Stimulated activated CD4-positive, alpha-beta T cell treated with anti-CD3 and anti-CD28 coated beads, Interleukin-1b, Interleukin-23, amount 100 ng/mL, for 1 hour (primary cell): ENCODE measurements at places on chromosomes 7 and 10.

DNA sequence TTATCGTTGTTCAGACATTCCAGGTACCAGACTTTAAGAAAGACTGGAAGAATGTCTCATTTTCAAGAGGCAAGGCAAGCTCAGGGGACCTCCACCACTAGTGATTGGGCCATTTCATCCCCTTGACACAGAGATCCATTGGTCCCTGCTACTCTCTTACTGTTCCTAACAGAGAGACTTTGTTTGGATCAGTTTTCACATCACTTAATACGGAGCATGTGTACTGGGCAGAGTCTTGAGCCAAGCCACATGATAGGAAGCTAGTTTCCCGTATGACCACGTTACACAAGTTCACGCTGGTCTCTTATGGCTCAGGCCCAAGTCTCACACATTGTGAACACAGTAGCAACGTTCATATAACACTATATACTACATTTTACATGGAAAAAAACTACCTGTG is 269.9 kb downstream of the BAMBI start:
- no peak for DNase-seq

DNA sequence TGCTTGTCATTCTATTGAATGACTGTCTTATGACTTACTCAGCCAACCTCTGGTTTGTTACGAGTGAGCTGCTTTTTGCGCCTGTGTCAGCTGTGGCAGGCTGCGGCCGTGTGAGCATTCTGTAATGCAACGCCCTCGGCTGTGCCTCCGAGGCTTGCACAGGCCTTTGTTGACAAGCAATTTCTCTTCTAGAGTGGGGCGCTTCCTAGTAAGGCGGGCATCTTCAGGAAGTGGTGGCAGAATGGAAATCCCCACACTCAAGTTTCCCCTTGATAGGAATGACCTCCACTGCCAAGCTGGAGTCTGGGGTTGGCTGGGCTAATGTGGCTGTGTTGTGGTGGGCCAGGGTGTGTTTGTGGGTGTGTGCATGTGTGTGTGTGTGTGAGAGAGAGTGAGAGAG is 20.2 kb upstream of the TMEM178B start:
- DNase-seq, result no peak

GRCh38 chr7:127252778-127253280 is at the start of gene GRM8:
TSS of gene GRM8 (minus strand) at chr7:127252941.
- DNase-seq, result no peak

- DNase-seq, result no peak
Measured at GRCh38 chr10:122859527-122859926, 13.9 kb upstream of the CUZD1 start.

GRCh38 chr7:73894733-73895551 is 34.0 kb downstream of the TMEM270 start:
- DNase-seq, result no peak

DNA sequence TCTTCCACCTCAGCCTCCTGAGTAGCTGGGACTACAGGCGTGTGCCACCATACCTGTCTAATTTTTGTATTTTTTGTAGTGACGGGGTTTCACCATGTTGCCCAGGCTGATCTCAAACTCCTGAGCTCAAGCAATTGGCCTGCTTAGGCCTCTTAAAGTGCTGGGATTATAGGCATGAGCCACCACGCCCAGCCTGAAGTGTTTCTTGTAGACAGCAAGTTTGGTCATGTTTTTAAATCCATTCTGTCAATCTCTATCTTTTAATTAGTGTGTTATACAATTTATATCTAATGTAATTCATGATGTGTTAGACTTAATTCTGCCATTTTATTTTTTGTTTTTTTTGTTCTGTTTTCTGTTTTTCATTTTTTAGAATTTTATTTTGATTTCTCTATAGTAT is 17.2 kb upstream of the MXI1 start:
- no peak for DNase-seq

DNA sequence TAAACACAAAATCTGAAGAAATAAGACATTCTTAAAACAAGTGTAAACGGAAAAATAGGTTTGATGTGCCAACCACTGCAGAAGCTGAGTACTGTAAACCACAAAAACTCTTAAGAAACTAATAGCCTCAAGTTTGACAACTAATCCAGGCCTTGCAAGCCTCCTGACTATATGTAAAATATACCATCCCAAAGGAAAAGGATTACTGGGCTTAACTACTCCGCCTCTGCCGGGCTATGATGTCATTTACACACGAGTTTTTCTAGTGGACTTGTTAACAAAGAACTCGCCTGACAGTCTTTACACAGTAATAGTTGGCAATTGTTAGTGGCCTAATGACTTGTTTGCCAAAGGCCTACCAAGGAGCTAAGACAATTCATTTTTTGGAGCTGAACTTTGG is 2.1 kb downstream of the KIF5B start:
- DNase-seq, result no peak

DNA sequence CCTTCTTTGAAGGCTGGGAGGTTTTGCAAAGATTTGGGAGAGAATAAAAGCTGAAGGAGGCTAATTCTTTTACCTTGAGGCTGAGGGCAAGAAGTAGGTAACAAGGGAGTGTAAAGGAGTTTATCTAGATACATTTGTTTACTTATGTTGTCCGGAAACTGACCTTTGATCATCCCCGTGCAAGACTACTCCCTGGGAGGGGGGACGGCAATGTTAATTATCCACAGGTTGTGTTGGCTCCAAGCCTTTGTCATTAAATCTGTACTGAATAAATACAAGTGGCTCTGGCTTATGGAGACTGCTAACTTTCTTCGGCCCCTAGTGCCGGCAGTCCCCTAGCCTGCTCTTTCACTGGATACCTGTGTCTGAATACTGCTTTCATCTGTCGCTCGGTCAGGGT is 1250.6 kb upstream of the LRRTM3 start:
- no peak for DNase-seq

GRCh38 chr10:9853405-9854355 is 1164.0 kb upstream of the CELF2 start:
- DNase-seq, result no peak

DNA sequence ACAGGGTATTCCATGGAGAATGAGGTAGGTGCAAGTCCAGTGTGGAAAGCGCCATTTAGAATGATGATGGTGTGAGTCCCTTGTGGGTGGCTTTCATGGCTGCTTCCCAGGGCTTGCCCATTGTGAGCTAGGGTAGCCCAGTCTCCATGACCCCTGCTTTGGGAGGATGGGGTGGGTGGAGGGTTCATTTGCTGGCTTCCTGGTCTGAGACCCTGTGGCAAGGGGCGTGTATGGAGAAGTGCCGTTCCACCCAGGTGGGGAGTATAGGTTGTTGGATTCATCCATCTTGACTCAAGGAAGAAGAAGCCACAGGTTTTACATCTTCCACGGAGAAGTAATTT is 27.7 kb downstream of the CCM2 start:
- no peak for DNase-seq

GRCh38 chr10:113301342-113301984 is 251.4 kb upstream of the HABP2 start:
- DNase-seq, result no peak

DNA sequence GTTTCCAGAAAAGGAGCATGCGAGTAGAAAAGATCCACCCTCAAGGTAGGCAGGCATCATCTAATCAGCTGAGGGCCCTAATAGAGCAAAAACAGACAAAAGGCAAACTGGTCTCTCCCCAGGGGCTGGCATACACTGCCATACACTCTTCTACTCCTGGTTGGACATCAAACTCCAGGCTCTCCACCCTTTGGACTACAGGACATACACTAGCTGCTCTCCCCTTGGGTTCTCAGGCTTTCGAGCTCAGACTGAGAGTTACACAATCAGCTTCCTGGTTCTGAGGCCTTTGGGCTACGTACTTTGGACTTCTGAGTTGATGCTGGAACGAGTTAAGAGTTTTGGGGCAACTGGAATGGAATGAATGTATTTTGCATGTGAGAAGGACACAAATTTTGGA is 50.9 kb upstream of the TM9SF3 start:
- DNase-seq, result no peak

DNA sequence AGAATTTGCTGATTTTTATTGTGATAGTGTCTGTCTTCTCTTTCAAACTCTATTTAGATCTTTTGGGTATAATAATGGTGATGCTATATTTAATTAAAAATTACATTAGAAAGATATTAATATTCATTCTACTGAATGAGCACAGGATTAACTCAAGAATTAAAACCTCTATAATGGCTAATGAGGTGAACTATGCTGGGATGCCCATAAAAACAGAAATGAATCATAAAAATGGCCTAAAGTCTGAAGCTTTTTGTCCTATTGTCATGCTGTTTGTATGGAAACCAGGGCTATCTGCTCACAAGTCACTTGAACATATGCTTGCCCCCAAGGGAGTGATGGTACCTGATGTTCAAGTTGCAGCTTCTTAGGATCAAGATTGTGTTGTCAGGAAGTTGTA is 76.2 kb upstream of the ICA1 start:
- no peak for DNase-seq

GRCh38 chr7:67100956-67101361 is 104.3 kb downstream of the TYW1 start:
- no peak for DNase-seq

DNA sequence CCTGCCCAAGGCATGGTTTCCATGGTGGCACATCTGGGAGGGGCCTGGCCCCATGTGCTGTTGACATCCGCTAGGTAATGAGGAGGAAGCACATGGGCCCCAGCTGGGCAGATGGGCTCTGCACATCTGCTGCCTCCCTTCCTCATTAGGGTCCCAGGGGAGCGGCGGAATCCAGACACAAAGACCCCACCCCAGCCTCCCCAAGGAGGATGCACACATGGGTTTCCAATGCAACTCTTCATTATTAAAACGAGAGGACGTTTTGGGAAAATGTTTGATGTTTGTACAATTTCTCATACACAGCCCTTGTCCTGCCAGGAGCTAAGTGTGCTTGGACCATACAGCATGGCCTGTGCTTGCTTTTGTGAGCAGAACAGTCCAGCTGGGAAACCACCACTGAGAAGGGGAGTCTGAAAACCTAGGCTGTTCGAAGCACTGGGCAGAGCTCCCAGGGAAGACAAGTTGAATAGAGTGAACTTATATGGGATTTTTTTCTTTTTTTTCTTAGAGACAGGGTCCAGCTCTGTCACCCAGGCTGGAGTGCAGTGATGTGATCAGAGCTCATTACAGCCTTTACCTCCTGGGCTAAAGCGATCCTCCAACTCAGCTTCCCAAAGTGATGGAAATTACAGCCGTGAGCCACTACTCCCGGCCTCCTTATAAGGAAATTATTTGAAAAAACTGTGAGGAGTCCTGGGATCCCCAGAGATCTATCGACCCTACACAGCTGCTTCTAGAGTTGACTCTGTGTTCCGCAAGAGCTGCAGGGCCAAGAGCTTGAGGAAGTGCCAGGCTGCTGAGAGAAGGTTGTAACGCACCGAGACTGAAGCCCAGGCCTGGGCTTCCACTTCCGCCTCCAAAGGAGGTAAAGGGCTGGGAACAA is 23.4 kb downstream of the FAM107B start:
- DNase-seq, result no peak

DNA sequence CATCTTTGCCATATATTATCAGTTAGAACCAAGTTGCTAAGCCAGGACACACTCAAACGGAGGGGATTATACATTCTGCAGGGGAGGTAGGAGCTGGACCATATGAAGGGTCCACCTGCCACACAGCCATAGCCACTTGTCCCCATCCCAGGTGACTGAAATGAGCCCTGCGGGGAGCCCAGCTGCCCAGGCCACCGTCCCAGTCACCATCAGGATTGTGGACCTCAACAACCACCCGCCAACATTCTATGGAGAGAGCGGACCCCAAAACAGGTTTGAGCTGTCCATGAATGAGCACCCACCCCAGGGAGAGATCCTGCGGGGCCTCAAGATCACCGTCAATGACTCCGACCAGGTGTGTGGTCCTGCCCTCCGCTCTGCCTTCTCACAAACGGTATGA is 13.7 kb downstream of the CDHR1 start:
- DNase-seq, result no peak

DNA sequence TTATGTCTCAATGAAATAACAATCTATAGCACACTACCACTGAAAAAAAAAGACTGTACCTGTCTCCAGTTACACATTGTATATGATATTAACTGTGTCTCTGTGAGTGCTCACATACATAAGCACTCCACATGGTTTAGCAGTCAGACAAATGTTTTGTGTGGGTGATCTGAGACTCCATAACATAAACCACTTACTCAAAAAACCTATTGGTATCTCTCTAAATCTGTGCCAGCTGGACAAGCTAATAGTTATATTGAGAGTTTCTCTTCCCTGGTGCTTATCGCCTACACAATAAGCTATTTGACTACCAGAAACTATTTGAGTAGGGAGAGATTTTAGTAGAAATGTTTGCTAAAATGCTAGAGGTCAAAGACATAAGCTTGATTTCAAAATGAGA is 190.1 kb upstream of the AGR3 start:
- DNase-seq, result no peak

GRCh38 chr10:88687853-88688467 is 18.1 kb upstream of the LIPK start:
- no peak for DNase-seq

- no peak for DNase-seq
Measured at GRCh38 chr7:33062023-33062781, at the start of gene NT5C3A. TSS of gene NT5C3A (minus strand) at chr7:33062776. CDS start at chr7:33062705, 71 bp downstream.

- DNase-seq, result no peak
Measured at GRCh38 chr7:126689037-126689436, 563.7 kb downstream of the GRM8 start.

- DNase-seq, result no peak
Measured at GRCh38 chr10:63106111-63106755, 26.9 kb upstream of the NRBF2 start.

- DNase-seq, result no peak
Measured at GRCh38 chr10:18737236-18737635, 78.0 kb downstream of the ARL5B start.

GRCh38 chr7:53340220-53340619 is 304.8 kb downstream of the POM121L12 start:
- no peak for DNase-seq

GRCh38 chr7:44106311-44107065 is 2.3 kb downstream of the AEBP1 start:
- DNase-seq, result no peak

DNA sequence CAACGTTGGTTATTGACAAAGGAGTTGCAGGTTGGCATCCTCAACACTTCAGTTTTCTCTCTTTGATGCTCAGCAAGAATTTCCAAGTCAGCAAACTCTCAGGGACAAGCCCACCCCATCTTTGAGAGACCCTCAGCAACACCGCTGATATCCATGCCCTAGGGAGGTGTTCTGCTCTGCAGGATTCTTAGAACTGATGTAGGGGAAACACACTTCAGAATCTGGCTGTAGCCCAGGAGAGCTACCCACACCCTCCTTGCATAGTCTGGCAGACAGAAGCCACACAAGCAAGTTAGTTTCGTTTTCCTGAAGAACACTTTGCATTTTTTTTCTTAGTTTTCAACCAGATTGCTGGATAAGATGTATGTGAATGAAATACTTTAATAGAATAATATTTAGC is 822 bp downstream of the SAMD9L start:
- DNase-seq, result no peak

- DNase-seq, result no peak
Measured at GRCh38 chr10:110919971-110920881, 822 bp downstream of the SHOC2 start.

DNA sequence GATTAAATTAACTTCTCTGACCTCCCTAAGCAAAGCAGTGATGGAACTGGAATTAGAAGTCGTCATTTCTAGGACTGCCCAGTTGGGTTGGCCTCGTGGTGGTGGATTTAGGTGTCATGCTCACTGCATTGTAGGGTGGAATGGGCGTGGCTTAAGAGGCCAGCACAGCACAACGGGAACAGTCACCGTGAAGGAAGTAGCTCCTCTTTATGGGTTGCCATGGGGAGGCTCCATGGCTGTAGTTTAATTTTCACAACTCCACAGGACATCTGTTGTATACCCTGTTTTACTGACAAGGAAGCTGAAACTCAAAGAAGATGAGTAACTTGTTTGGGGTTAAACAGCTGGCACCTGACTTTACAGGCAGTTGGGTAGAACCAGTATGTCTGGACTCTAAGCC is 208.3 kb downstream of the CELF2 start:
- DNase-seq, result peak; percentile 18

- DNase-seq, result no peak
Measured at GRCh38 chr10:105207476-105207995, 566.4 kb downstream of the SORCS3 start.
